ENCODE measurements at places on chromosomes 12 and 14.

DNA sequence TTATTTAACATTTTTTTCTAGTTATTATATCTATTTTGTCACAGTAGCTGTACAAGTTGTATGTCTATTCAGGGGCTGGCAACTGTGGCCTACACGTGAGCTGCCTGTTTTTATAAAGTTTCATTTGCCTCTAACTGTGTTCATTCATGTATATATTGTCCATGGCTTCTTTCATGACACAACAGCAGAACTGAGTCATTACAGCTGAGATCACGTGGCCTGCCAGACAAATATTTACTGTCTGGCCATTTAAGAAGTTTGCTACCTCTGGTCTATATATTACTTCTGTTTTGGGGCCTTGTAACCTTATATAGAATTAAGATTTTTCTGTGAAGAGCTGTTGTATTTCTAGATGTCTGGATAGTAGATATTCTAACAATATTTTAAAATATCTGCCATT, 37.9 kb downstream of the KIAA0586 start:
- DNase-seq = no peak

- no peak for DNase-seq
Observed at GRCh38 chr14:100287202-100287997, 18.8 kb downstream of the SLC25A29 start.

DNA sequence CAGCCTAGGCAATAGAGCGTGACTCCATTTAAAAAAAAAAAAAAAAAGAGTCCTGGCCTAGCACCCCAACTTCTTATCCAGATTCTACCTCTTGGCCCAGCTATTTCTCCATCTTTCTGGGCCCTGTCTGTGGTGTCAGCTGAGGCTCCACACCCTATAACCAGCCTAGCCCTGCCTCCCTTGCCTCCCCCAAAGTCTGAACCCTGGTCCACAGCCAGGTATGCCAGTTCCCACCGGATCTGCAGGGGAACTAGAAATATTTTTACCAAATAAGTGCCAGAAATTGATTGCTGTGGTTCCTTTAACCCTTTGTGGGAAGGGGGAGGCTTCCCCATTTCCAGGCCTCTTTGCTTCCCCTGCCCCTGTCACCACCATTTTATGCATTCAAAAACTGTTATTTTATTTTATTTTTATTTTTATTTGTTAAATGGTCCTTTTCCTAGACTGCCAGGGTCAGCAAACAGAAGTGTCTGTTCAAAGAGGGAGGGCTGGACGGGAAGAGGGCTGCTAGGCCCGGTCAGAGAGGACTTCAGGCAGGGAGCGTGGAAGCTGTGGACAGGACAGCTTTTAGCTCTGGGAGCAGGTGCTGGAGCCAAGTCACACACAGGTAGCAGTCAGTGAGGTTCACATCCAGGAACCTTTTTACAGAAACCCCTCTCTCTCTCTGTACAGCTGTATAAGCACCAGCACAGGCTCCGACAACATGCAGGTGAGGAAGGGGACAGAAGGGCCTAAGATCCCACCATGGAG, 23.2 kb downstream of the TTC9 start:
- no peak for DNase-seq

DNA sequence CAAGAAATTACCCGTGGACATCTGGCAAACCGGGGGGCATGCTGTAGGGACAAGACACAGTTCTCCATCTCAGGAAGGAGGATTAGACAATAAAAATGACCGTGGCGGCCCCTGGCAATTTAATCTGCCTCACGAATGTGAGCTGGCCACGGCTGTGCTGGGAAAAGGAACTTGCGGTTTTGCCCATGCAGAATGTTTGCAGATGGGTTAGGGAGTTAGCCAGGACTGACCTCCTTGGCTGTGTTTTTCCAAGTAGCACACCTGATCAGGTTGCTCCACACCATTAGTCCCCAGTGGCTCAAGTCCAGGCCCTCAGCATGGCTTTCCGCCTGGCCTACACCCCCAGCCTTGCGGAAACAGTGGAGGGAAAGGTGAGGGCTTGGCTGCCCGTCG, 20.8 kb downstream of the TPCN1 start:
- DNase-seq = no peak

- peak; percentile 26 for DNase-seq
Observed at GRCh38 chr14:105123981-105124765, 44.4 kb downstream of the JAG2 start.

DNA sequence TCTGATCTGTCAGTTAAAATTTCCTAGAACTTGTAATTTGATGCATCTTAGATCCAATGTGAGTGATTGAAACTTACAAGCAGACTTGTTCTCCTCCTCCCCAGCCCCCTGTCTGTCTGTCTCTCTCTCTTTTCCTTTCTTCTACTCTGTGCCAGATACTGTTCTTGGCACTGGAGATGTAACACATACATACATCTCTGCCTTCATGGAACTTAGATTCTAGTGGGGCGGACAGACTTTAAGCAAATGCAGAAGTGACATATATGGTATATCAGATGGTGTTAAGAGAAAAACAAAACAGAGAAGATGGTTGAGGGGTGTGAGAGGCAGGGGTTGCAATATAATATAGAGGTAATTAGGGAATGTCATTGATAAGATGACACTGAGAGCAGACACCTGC, 6.6 kb downstream of the CHST11 start:
- DNase-seq = no peak

DNA sequence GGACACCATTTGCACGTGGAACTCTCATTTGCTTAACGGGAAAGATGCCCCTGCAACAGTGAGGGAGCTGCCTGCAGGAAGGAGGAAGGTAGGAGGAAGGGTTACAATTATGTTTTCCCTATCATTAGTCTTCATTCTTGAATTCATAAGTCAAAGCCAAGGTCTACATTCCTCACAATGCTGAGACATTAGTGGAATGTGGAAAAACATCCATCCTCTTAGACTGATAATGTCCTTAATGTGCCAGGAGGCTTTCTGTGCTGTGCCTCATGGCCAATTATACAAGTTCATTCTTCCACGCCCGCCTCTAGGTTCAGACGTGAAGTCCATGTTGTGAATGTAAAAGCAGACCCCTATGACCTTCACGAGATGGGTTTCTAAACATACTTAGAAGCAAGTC, 1212.4 kb upstream of the TMEM132C start:
- no peak for DNase-seq

DNA sequence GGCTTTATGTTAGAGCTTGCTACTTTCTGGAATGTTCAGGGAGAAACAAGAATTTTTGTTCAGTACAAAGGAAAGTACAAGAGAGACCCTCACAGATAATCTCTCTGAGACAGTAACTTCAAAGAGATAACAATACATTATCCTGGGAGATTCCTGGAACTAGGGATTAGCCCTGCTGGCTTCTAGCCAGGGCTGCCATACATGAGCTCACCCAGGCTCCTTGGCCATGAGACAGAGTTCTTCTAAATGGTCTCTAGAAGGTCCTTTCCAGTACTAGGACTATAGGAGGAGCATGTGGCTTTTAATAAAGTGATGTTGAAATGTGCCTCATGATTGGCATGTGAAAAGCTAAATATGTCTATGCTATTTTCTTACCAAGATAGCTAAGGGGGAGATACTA, 342.5 kb downstream of the EMP1 start:
- DNase-seq = no peak

DNA sequence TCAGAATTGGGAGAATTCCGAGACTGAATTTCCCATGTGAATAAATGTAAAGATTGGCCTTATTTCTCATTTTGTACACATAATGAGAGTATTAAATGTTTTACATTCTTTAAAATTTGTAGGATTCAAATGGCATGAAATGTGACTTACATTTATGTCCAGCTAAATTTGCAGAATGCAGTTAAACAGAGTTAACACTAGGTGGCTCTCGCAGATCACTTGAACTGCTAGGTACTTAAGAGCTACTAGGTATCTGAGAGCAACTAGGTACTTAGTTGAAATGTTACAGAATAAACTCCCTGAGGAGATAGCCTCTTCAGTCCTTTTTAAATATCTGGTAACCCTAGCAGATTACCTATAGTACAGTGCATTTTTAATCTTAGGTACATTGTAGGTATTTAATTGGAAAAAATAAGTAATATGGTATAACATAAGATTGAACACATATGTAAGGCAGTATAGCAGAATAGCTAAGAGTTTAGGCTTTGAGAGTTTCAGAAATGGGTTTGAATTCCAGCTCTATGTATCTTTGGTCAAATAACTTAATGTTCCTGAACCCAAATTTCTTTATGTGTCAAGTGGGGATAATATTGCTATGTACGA, 73.8 kb downstream of the KIAA0586 start:
- DNase-seq = peak; percentile 27

- no peak for DNase-seq
Observed at GRCh38 chr12:5881666-5882065, 63.4 kb downstream of the ANO2 start.

DNA sequence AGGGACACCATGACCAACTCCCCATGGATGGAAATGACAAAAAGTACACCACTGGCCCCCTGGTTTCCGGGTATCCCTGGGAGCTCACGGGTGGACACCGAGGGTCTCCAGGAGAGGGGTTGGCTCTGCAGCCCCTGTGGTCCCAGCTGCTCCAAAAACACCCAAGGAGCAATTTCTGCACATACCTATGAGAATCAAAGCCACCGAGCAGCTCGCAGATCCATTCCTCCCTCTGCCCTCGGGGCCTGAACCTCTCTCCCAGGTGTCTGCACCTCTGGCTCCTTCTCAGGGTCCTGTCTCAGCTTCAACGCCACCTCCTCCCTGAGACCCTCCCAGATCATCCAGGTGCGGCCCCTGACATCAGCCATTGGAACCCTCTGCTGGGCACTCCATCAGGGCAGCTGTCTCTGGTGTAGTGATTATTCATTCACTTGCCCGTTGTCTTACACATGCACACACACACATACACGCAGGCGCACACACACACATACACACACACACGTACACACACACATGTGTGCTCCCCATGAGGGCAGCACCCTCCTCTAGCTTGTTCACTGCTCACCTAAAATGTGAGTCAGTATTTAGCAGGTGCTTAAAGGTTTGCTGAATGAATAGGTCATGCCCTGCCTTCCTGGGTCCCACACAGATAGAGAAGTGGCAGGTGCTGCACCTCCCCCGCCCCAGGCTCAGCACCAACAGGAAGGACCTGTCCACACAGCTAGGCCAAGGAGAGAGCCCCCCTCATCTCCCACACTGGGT, 5.9 kb downstream of the RIMBP2 start:
- no peak for DNase-seq

DNA sequence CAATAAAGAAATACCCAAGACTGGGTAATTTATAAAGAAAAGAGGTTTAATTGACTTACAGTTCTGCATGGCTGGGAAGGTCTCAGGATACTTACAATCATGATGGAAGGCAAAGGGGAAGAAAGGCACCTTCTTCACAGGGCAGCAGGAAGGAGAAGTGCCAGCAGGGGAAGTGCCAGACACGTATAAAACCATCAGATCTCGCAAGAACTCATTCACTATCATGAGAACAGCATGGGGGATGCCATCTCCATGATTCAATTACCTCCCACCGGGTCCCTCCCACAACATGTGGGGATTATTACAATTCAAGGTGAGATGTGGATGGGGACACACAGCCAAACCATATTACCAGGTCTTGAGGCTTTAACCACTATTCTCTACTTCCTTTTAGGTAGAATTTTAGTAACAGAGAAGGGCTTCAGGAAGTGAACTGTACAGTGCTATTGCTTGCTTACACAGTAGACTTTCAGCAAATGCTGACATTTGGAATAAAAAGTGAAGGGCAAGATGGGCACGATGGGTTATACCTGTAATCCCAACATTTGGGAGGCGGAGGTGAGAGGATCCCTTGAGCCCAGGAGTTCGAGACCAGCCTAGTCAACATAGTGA, 40.8 kb upstream of the OR4E1 start:
- DNase-seq = no peak

- peak; percentile 12 for DNase-seq
Observed at GRCh38 chr12:607541-608001, 55.7 kb downstream of the NINJ2 start.

DNA sequence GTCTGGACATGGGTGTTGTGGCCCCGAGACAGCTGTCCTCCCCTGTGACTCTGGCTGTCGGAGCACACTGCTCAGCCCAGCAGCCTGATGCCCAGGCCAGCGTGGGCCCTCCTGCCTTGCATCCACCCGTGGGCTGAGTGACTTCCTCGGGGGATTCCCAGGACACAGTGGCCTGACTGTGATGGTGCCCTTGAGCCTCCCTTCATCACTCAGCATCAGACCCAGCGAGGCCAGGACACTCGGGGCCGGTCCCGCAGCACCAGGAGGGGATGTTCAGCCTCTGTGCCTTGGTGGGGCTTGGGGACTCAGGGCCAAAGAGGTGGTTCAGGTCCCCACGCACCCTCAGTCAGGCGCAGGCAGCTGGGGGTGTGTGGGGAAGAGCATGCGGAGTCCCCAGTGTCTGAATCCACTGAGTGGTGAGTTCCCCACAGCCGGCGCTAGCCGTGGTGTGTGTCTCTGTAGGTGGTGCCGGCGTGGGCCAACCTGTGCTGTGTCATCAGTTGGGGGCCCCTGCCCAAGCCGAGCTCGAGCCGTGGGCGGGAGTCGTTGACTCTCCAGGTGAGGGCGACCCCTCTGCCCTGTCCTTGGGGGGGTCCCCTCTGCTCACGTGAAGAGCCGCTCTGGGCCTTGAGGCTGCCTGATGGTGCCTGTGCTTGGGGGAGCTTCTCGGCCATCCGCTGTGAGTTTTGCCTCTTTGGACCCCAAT, 185.8 kb downstream of the ADGRD1 start:
- no peak for DNase-seq

GRCh38 chr12:51937926-51938325, 13.6 kb upstream of the ACVR1B start:
- DNase-seq = no peak

DNA sequence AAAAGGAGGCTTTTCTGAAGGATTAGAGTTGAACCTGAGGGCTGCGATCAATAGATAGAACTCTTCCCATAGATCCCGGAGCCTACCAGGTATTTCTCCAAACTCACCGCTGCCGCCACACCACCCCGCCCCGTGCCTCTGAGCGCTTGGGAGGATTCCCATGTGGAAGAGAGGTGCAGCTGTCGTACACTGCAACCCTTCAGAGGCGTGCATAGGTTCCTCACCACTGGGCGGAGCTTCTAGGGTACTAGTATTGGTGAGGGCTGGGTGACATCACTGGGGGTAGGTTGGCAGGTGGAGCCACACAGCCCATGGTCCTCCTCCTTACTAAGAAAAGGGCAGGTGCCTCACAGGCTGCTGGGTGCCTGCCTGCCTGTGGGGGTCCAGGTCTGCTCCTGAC, 127.0 kb downstream of the TSPAN9 start:
- DNase-seq = no peak

DNA sequence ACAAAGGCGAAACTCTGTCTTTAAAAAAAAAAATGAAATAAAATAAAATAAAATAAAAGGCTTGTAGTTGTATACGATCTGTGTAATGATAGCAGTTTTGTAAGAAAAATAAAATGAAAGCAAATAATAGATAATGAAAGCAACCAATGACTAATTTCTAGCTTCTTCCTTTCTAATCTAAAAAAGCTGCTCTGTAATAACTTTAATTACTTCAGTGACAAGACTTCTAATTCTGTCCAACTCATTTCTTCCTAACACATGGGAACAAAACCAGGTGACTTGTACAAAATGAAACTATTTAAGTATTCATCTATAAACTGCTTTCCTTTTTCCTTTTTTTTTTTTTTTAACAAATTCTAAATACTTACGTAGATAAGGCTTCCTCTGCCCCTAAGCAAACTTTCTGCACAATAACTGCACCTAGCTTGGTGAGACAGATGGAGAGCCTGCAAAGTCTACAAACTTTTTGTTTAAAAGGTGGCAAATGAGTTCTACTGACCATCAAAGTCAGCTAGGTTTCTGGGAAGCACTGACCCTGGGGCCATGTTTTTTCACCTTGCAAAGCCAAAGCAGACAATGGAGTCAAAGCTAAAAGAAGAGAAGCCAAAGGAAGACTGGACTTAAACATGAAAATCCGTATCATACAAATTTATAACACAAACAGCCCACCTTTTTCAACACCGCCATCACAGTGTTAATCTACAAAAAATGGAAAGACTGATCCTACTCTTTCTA, 28.2 kb downstream of the DENND5B start:
- no peak for DNase-seq

- DNase-seq = peak; percentile 51
Observed at GRCh38 chr14:61461808-61462275, 140.5 kb downstream of the PRKCH start.

Data from large intestine (tissue), 12 donors.